ENCODE measurements at places on chromosomes 5 and 9.

GRCh38 chr9:5442400-5443011 is 4.8 kb upstream of the PLGRKT start:
- DNase-seq, result no peak

- DNase-seq, result no peak
These were observed 30.3 kb upstream of the ROPN1L start for GRCh38 chr5:10411336-10411735.

GRCh38 chr5:91311697-91312501 is 71.2 kb downstream of the ARRDC3 start:
- DNase-seq, result peak; percentile 29

GRCh38 chr9:91683269-91683668 is 259.6 kb upstream of the NFIL3 start:
- no peak for DNase-seq

DNA sequence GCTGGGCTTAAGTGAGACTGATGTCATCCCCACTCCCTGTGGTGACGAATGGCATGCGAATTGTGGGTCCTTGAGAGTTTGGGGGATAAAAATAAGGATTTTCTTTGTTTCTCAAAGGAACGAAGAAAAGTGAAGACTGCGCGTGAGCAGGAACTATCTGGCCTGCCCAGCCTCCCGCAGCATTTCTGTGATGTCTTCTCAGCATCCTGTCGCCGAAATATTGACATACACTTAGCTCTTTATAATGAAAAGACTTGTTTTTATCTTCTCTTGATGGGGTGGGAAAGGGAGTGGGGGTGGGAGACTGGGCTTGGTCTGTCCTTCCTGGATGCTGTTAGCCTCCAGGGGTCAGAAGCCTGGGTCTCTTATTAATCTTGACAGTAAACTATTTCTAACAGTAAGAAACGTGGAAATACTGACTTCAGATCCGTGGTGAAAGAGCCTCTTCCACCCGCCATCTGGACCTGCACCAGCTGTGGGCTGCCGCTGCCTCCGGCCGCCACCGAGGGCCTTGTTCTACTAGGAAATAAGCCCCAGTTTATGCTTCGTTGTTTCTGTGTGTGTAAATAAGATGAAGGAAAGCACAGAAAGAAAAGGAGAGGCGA is 239.6 kb downstream of the FANCC start:
- DNase-seq, result no peak

DNA sequence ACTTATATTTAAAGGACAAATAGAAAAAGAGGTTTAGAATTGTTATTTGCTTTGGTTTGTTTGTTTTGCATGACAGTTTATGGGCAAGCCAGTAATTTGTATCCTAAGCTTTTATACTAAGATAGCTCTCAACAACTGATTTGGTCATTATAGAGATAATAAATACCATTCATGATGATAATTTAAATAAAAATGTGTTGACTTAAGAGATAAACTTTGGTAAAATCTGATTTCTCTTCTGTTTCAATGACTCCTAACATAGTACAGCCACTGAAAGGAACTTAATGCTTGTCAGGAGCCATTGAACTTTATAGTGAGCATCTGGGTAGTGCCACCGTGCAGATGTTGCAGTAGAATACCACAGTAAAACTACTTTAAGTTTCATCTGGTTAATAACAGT is 160.7 kb upstream of the ACOT12 start:
- no peak for DNase-seq

DNA sequence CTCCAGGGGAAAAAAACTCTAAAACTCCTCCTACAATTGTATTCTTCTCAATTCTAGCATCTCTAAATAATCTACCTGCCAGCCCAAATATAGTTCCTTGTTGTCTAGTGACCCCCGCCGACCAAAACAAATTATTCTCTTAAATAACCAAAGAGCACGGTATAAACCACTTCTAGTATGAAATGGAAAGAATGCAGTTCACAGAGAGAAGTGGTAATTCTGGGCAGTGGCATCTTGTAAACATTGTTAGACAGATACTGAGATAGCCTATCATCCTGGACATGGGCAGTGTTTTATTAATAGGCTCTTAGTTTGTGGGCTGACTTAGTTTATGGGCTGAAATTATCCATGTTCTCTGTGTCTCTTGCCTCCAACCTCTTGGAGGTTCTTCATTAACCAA is 1412.6 kb upstream of the CDH9 start:
- DNase-seq, result no peak

GRCh38 chr5:176890455-176891330 is 8.5 kb downstream of the HK3 start:
- no peak for DNase-seq

DNA sequence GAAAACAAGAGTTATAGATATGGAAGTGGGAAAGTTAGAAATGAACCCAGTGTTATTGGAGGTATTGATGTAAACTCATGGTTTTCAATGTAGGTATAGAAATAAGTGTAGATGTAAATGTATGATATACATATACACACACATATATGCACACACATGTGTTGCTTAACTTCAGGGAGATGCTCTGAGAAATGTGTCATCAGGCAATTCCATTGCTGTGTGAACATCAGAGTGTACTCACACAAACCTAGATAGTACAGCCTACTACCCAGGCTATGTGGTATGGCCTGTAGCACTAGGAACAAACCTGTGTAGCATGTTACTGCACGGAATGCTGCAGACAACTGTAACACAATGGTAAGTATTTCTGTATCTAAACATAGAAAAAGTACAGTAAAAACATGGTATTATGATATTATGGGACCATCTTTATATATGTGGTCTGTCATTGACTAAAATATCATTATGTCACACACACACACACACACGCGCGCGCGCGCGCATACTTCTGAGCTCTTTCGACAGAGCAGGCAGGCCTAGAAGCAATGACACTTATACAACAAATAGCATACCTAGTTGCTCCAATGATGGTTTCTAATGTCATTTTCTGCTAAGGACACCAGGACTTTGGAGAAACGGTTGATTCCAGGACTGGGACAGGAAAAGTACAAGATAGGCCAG is 86.6 kb downstream of the MACROH2A1 start:
- no peak for DNase-seq

- DNase-seq, result no peak
These were observed 548.8 kb upstream of the SMC2 start for GRCh38 chr9:103545260-103545659.

DNA sequence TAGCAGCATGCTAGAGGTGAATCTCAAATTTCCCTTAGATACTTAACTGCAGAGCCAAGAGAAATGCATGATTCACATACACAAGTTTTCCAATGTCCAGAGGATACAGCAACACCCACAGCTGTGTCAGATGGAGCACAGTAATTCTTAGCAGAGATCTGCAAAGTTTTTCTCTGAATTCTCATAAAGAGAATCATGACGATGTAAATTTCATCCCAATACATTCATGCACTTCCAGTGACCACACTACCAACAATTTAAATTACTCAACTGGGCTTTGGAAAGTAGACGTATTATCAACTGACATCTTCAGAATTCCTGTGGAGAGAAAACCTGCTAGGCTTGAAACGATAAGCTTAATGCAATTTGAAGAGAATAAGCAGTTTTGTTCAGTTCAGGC is 378.8 kb upstream of the TLE4 start:
- no peak for DNase-seq

- DNase-seq, result no peak
These were observed 505.3 kb upstream of the ZNF608 start for GRCh38 chr5:125251703-125252102.

- DNase-seq, result no peak
These were observed 73.8 kb downstream of the RGS3 start for GRCh38 chr9:113537229-113537810.

DNA sequence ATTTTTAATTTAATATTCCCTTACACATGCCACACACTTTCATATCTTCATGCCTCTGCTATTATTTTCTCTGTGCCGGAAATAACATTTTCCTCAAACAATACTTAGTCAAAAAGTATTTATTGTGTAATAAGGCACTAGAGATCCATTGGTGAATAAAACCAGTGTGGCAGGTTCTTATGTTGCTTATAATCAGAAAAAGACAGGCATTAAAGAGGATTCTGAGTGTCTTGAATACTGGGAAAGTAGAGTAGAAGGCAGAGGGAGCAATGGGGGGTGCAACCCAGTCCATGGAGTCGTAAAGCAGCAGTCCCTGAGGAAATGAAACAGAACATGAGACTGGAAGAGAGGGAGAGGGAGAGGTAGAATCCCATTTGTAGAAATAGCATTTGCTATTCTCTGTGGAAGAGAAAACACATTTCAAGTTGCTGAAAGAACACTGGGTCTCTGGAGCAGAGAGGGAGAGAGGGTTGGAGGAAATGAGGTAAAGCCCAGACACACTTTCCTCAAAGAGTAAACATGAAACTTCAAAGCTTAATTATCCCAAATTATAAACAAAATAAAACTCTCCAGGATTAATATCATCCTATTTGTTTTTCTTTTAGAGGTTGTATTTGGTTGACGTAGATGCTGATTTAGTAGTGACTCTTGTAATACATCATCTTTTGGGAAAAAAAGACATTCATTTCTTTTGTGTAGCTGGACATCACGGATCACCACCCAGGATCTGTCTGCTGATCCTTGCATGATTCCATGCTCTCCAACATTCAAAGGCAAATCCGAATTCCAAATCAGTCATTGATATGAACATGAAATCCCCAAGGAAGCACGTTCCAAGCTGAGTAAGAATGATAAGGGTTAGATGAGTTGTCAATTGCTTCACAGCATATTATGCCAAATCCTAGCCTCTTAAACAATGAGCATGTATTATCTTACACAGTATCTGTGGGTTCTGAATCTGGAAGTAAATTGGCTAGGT is 37.4 kb upstream of the GRAMD2B start:
- no peak for DNase-seq

- DNase-seq, result no peak
These were observed 250.9 kb downstream of the PSAT1 start for GRCh38 chr9:78547831-78548230.

DNA sequence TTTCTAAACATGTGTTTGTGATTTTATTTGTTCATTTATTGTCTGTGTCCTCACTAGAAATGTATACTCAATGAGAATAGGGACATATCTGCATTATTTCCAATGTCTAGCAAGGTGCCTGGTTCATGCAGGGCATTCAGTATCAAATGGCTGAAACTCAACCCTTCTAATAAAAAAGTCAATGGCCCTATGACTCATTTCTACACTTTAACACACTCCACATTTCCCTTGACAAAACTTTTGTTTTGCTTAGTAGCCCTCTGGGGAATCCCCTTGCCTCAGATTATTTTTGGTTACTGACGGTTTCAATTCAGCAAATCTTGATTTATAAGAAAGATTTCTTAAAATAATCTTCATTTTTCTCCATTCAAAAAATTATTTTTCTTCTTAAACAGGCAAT is 206.0 kb upstream of the DMRTA1 start:
- DNase-seq, result no peak

DNA sequence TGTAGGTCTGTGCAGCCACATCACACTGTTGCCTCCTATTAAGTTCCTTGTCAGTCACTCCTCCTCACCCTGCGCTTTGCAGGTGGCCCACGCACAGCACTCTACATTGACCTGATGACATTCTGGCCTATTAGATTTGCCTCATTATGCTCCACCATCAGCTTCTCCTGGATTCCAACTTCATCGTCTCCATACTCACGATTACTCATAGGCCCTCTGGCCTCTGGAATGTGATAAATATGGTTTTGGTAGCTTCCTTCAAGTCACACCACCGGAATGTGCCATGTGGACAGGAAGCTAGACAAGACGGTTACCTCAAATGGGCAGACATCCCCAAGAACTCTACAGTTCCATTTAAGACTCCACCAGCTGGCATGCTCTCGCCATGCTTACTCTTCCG is 158.0 kb upstream of the LHFPL2 start:
- no peak for DNase-seq

DNA sequence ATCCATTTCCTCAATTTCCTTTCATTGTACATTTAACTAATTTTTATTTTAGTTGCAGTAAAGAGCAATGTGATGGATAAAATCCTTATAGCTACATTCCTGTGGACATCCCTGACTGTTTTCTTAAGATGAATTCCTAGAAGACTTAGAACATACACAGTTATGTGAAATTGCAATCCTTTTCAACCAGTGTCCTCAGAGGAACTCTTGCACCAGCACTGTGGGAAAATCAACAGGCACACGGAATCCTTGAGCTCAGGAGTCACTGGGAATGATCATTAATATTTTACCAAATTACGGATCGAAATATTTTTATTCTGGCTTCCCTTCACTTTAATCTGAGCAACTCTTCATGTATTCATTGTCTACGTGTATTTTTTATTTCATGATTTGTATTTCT is 901.9 kb upstream of the WWC1 start:
- no peak for DNase-seq

DNA sequence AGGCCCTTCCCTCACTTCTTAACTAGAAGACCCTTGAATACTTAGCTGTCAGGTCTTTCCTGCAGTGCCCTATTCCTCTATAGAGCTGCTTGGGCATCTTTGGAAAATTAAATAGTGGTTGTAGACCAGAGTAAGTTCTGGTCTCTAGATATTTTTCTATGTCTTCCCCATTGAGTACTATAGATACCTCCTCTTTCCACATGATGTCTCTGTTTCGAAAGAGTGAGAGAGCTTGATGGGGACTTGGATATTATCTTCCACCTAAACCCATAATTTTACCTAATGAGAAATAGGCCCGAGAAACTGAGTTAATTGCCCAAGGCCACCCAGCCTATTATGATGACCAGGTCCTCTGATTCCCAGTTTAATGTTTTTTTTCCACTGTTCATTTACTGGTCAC is 40.2 kb downstream of the SPEF2 start:
- no peak for DNase-seq

GRCh38 chr5:120297616-120298015 is 166.5 kb upstream of the PRR16 start:
- DNase-seq, result no peak

GRCh38 chr9:8332331-8332650 is 532.7 kb upstream of the DMAC1 start:
- DNase-seq, result no peak

- DNase-seq, result no peak
These were observed 271.1 kb downstream of the DENND1A start for GRCh38 chr9:123658792-123659191.

- DNase-seq, result no peak
These were observed 72.5 kb downstream of the AMBP start for GRCh38 chr9:114005371-114006154.

DNA sequence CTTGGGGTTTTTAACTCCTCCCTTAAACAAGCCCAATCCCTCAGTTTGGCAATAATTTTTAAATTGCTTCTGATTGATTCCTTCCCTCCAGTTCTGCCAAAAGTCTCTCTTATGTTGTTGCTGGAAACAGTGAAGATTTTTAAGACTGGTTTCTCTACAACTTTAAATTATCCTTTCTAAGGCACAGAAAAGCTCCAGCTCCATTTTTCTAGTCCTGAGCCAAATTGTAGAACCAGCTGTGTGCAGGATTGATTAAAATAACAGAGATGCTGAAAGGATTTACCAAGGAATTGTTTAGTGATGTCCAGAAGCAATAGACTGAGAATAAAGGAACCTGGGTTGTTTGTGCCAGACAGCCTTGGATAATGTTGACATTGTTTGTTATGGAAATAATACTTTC is 111.3 kb downstream of the NUDT12 start:
- DNase-seq, result no peak

DNA sequence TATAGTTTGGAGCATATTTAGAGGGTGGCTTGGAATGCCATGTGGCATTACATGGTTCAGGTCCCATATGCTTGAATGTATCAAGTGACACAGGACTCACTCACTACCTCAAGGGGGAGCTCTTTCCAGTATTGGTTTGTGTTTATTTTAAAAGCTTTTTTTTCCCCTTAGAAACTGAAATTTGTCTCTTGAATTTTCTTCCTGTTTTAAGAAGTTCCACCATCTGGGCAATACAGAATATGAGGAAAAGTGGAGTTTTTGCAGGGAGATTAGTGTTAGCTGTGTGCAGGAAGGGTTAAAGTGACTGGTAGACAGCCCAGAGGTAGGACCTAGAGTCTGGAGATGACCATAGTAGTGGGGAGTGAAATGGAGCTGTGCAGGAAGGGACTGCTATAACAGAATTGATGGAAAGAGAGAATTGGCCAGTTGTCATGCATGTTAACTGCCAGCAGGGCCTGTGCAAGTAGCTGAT is 36.6 kb downstream of the CTNNA1 start:
- no peak for DNase-seq

All from occipital lobe (tissue), 3 donors.